A549 (cell line): ENCODE measurements at places on chromosomes 2 and 18.

DNA sequence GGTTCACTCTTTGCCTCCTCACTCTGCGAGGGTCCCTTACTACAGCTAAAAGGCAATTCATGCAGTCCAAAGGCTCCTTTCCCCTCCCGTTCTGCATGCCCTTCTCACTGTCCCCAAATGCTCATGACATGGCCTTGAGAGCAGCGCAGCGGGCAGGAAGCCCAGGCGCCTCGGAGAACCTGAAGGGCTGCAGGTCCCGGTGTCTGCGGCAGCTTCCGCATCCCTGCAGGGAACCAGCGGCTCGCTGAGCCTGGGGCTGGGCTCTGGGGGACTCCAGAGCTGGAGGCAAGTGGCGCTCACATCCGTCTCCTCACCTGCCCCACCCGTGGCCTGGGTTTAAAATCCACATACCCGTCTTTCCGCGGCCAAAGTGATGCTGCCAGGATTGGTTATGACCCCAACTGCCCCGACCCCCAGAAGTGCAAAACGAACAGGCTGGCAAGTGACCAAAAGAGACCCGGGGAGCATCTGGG lies 462 bp upstream of the CIDEA start:
- DNase-seq, result no peak

DNA sequence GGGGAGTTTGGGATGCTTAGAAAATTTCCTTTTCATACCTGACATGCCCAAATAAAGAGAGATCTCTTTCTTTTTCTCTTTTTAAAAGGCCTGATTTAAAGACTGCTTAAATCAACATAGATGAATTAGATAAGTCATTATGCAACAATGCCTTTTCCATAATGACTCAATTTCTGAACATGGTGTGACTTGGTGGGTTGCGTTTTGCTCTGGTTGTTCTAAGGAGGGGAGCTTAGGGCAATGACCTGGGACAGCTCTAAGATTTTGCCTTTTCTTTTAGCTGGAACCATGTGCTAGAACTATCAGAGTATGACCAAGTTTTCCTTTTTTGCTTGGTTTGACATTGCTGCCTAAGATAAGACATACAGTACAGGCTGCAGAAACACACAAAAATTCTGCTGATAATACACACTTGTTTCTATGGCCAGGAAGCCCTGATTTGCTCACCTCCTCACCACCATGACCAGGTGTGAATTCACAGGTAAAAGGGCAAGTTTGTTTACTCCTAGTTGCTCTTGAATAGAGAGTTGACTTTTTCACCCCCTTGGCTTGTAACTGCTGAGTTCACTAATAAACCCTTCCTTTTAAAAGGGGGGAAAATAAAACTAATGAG lies 58.1 kb upstream of the IL1RL1 start:
- no peak for DNase-seq

- DNase-seq, result no peak
Observed at GRCh38 chr2:219695145-219695709, 67.8 kb downstream of the SLC4A3 start.

GRCh38 chr2:230840301-230840700 lies 24.4 kb upstream of the ITM2C start:
- no peak for DNase-seq

- DNase-seq, result no peak
Observed at GRCh38 chr2:23410596-23410995, 25.6 kb downstream of the KLHL29 start.
